B cell (primary cell): ENCODE measurements at places on chromosomes 5 and 9. TPM values are rescaled to one million over a fixed set of nuclear protein-coding genes. Genes with fewer than 3 reads are reported as not detected.

ZNF300 gene
- 3.6 and 4.3 TPM in 2 replicates for polyA plus RNA-seq

SLC27A6 gene
- not detected in 2 replicates for polyA plus RNA-seq

UIMC1 gene
- polyA plus RNA-seq: 49.2 and 55.3 TPM in 2 replicates

C9orf50 gene
- not detected in 2 replicates for polyA plus RNA-seq

SPATA31E1 gene
- not detected in 2 replicates for polyA plus RNA-seq

- DNase-seq: no peak
These were observed 225.0 kb downstream of the PBX3 start for GRCh38 chr9:125972012-125972729.

- no peak for DNase-seq
These were observed 45.6 kb downstream of the GSN start for GRCh38 chr9:121313458-121314152.

DNA sequence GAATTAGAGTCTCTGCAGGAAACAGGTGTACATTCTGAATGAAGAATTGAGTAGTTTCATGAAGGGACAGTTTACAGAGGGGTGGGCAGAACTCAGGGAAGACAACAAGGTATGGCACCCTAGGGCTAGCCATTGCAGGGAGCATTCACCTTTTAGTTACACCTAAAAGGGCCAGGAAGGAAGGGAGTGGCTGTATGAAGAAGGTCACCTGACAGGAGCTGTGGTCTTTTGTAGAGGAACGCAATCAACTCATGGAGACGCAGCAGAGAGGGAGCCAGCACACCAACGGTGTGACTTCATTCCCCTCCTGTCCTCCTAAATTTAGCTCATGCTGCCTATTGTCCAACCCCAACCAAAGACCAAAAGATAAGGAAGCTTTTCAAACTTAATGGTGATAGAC, 12.7 kb upstream of the ZCCHC7 start:
- peak; percentile 26 for DNase-seq

DNA sequence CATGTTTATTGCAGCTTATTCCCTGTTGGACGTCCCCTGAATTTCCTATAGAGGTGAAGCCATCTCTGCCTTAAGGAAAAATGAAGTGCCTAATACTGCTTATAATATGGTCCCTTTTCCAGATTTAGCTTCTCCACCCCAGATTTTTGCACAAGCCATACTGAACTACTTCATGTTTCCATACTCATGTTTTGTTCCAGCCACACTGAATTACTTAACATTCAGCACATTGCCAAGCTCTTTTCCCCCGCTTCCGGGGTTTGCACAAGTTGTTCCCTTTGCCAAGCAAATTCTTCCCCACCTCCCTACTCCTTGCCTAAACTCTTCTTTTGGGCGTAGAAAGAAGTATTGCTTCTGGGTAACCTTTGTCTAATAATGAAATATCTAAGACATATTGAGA, 1.7 kb upstream of the CNTRL start:
- no peak for DNase-seq

DNA sequence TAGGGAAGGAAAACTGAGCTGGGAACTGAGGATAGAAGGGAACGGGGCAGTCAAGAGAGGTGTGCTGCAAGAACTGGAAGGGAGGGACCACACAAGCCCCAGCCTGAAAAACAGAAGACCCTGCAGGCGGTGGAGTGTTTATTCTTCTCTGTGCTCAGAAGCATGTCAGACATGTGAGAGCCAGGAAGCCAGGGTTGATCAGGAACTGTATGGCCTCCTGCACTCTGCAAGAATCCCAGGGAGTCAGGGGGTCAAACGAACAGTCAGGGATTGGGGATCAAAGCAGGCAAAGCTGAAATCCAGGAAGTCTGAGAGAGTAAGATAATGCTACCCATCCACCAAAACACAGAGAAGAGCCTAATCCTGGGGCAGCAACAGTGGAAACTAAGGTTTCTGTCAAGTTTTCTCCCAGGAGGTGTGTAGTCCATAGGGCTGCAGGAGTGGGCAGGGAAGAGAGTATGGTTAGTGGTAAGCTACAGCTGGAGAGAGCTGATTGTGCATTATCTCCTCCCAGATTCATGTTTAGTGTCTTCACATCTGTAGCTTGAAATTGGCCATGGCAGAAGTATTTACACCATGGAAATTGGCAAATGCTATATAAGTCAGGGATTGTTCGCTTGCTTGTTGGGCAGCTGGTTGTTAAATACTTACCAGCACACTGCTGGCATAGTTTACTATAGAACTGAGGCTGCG, 115.4 kb upstream of the SLC44A1 start:
- no peak for DNase-seq

DNA sequence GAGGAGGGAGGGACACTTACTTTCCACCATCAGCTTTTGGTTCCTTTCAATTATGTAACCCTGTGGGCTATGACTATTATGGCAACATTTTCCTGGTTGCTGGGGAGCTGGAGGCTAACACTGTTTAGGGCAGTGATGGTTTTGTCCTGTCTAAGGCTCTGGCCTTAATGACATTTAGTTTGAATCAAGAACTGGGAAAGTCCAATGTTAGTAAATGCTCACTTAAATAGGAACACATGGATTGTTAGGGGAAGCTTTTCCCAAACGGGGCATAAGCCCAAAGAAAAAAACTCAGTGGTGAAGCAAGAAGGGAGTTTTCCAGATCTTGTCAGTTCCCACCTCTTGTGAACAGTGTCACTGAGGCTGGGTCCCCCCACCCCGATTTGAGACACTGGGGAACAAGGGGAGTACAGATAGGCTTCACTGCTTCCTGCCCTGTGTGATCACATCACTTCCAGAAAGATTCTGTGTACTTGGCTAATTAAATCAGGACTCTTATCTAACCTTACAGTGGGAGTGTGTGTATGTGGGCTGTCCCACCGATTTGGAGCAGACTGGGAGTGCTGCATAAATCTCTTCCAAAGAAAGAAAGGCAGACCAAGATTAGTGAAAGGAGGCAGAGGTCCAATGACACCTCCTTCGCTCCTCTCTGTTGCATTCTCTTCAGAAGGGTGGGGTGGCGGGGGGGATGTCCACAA, 206.4 kb downstream of the PTTG1 start:
- DNase-seq: no peak

DNA sequence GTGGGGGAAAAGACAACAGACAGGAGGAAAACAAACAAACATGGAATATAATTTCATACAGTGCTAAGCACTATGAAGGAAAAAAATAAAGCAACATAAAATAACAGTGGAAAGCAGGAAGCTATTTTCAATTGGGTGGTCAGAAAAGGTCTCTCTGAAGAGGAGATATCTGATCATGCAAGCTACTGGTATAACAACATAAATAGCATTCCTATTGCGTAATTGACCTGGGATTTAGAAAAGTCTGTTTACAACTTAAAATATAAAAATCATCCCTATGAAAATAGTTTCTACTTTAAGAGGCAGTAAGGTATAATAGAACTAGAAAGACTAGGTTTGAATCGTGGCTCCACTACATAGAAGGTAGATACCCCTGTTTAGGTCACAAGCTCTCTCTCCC, 61.4 kb downstream of the FBXW11 start:
- DNase-seq: no peak

- no peak for DNase-seq
These were observed 41.2 kb upstream of the COL15A1 start for GRCh38 chr9:98902516-98902915.

GRCh38 chr9:14057368-14058324, 256.3 kb downstream of the NFIB start:
- DNase-seq: no peak

DNA sequence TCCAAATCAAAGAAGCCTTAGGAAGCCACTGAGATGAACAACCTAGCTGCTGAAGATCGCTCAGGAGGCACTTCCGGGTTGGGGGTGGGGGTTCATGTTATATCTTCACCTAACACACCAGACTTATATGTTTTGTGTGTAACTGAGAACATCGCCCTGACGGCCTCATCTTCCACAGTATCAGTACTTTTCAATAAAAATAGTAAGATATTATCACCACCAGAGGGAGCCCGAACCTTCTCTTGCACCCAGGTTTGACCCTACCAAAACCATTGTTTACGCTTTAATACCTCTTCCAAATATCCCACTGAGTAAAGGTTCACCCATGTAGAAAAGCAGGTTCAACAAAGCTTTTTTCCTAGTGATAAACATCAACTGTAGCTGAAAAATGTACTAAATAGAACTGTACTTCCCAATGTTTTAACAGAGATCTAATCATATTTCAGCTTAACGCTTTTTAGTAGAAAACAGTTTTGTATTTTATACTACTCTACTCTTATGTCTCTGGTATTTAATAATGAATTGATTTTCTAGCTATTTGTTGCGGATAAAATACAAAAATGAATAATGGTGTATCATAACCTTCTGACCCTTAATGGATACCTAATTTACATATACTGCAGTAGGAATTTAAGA, 244.0 kb downstream of the EPB41L4A start:
- peak; percentile 70 for DNase-seq

GRCh38 chr5:50947906-50948683, 281.7 kb downstream of the PARP8 start:
- DNase-seq: no peak

- no peak for DNase-seq
These were observed 105.7 kb upstream of the FAM120A start for GRCh38 chr9:93345643-93346230.

GRCh38 chr9:135489188-135489906, 9.8 kb downstream of the PPP1R26 start:
- no peak for DNase-seq
